ENCODE measurements at places on chromosomes 3 and 15.

DNA sequence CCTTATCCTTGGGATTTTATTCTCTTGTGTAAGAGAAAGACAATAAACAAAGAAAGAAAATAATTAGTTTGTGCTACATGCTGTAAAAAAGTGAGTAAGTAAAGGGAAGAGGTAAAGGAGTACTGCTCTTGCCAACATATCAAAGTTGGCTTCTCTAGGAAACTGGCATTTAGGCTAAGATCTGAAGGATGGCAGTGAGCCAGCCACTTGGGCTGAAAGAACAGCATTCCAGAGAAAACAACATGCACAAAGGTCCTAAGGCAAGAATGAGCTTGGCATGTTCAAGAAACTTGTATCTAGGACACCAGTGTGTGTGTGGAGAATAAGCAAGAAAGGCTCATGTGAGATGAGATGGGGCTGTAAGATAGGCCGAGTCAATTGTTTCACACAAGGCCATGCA lies 245.5 kb upstream of the MANF start:
- no peak for DNase-seq

DNA sequence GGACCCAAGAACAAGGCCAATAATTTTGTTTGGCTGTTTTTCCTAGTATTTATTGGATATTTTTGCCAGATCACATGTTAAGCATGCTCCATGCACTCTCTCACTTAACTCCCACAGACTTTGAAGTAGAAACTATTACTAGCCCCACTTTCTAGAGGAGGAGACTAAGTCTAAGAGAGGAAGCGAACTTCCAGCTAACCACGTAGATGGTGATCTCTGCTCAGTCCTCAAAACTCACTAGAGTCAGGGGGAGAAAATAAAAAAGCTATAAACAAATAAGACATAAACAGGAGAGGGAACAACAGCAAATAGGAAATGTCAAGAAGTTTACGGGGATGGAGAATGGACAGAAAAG lies 481.0 kb upstream of the PROK2 start:
- no peak for DNase-seq

- no peak for DNase-seq
These were observed 375 bp downstream of the HEG1 start for GRCh38 chr3:125055331-125055912.

DNA sequence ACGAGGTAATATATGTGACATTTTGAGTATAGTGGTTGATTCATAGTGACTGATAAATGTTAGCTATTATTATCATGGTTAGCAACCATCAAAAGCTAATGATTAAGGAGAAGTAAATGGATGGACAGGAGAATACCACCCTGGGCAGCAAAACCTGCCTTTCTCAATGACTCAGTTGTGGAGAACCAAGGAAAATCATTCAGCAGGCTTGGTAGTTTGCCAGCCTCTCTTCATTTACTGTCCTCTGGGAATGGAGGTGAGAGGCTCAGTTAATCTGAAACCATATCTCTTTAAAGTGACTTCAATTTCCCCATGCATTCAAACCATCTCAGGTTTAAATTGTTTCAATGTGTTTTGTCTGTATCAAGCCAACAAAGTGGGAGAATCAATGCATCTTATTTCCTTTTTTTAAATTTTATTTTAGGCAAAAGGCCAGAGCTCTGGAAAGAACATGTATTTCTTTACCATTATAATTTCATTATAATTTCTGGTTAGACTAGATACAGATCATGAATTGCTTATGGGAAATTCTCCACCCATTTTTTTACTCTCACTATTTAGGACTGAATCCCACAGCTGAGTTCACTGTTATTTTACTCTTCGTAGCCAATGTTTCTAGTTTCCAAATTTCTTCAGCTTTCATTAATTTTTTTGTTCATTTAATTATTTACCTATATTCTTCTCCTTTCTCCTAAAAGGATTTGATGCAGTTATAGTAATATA lies 2.7 kb downstream of the TM4SF18 start:
- DNase-seq = no peak

DNA sequence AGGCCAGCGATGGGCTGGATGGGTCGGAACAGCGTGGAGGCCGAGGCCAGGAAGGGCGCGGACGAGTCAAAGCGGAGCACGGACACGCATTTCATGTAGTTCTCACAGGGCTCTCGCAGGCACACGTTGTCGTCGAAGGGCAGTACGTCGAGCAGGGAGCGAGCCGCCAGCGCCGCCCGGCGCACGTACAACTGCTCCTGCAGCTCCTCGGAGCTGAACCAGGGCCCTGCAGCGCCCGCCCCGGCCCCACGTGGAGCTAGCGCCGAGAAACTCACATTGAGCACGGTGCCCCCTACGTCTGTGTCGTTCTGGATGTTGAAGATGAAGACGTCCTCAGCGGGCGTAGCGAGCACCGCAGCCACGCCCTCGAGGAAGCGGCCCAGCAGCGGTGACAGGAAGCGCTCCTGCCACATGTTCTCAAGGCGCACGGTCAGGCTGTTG lies 5.8 kb downstream of the CELSR3 start:
- DNase-seq = no peak
